ENCODE measurements at places on chromosomes 7 and 10. TPM values are rescaled to one million over a fixed set of nuclear protein-coding genes. Genes with fewer than 3 reads are reported as not detected.

The TDRD1 gene
- under 0.01 TPM for total RNA-seq

GRCh38 chr7:21463524-21463923 is 35.6 kb downstream of the SP4 start:
- no peak overlapping the region for H3K27ac ChIP-seq
- no peaks in the 10 kb centered on the region for H3K36me3 ChIP-seq
- DNase-seq, result no peak
- H3K4me1 ChIP-seq, result no peaks in the 10 kb centered on the region
- H3K27me3 ChIP-seq, result no peaks in the 10 kb centered on the region

The ELFN1 gene
- 0.54 TPM for total RNA-seq

DNA sequence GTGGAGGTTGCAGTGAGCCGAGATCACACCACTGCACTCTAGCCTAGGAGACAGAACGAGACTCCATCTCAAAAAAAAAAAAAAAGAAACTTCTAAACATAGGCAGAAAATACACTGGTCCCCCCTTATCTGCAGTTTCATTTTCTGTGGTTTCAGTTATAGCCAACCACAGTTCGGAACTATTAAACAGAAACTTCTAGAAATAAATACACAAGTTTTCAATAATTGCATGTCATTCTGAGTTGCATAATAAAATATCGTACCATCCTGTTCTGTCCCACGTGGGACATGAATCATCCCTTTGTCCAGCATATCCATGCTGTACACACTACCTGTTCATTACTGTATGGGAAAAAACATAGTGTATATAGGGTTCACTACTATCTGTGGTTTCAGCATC is 8.0 kb downstream of the XRCC2 start:
- no peaks in the 10 kb centered on the region for H3K4me1 ChIP-seq
- no peak for DNase-seq
- no peaks in the 10 kb centered on the region for H3K36me3 ChIP-seq
- no peak overlapping the region for H3K27ac ChIP-seq

The CALHM1 gene
- not detected for total RNA-seq

The MACC1 gene
- total RNA-seq, result 0.28 TPM

The MUC12 gene
- total RNA-seq, result 1.4 TPM

The CFAP46 gene
- not detected for total RNA-seq

DNA sequence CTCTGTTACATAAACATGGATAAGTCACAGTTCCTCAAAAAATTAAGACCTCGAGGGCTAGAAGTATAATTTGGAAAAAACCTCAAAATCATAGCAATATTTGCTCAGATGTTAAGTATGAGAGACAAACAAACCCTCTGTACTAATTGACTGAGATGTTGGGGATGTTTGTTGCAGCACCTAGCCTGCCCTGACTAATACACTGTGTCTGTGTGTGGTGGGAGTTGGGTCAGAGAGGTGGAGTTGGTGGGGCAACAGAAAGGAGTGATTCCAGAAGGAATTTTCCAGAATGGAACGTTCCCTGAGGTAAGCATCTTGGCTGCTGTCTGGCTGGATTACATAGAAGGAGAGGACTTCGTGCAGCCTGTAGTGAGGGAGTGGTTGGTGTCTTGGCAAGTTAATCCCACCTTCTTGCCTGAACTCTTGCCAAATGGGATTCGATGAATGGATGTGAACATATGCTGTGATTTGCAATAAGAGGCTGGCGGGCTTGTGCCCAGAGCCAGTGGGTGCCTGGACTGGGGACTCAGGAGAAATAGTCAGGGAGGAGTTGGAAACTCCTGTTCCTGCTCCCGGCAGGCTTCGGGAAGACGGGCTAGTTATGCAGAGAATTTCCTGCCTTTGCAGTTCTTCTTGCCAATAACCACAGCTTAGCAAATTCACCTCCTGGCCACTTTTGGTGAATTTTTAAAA is 9.3 kb upstream of the FAM180A start:
- no peaks in the 10 kb centered on the region for H3K27me3 ChIP-seq
- DNase-seq, result no peak
- H3K27ac ChIP-seq, result peak overlapping the region; percentile 49

The NUDT5 gene
- 20.0 TPM for total RNA-seq

DNA sequence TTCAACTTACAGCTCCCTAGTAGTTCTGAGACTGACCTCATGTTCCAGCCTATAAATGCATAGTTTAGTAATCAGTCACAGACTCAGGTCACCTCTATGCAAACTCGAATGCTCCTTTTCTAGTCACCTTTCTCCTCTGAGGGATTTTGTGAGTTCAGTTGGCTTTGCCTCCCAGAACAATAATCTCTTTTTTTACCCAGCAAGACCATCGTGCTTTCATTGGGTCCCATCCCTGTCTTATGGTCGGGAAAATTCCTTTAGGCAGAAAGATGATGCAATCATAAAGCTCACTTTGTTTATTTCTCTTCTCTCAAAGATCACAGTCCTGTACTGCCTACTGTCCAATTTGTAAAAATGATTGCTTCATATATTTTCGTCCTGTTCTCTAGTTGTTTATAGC is 38.4 kb downstream of the TWIST1 start:
- no peak overlapping the region for H3K4me3 ChIP-seq
- DNase-seq, result no peak
- H3K4me1 ChIP-seq, result no peaks in the 10 kb centered on the region
- no peak overlapping the region for H3K27ac ChIP-seq
- H3K27me3 ChIP-seq, result no peaks in the 10 kb centered on the region
- H3K36me3 ChIP-seq, result no peaks in the 10 kb centered on the region

DNA sequence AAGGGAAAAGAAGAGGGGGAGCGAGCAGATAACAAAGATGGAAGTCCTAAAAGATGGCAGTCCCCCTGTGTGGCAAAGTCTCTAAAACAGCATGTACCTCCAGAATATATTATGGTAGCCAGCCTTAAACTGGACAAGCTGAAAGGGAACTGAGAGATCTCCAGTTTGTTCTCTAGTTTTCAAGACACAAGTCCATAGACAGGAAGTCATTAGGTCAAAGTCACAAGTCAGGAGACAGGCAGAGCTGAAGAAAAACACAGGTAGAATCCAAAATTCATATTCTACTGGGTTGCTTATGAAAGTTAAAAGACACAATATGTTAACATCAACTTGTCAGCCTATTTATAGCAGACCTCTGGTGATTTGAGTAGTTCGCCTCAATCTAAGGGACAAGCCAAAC is 38.7 kb downstream of the FAM107B start:
- H3K27me3 ChIP-seq, result no peaks in the 10 kb centered on the region
- no peak for DNase-seq
- peaks cover 33% of the 10 kb centered on the region for H3K4me1 ChIP-seq
- H3K4me3 ChIP-seq, result no peak overlapping the region
- no peaks in the 10 kb centered on the region for H3K36me3 ChIP-seq

DNA sequence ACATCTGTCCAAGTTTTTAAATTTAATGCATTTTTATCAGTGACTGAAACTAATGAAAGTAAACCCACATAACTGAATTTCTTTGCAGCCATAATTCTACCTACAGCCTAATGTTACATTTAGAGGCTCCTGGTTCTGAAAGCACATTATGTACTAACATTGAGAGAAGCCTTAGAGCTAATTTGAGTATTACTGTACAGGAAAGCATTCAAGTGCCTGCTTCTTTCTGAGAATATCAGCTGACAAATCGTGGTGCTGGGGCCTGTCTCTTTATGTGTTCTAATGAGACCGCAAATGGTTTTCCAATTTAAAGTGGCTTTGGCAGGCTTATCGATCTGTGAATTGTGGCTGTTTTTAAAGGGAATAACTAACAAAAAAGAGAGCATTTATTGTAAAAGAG is 32.3 kb upstream of the DGKB start:
- no peak overlapping the region for H3K27ac ChIP-seq
- H3K27me3 ChIP-seq, result no peaks in the 10 kb centered on the region
- H3K4me3 ChIP-seq, result no peak overlapping the region
- H3K36me3 ChIP-seq, result no peaks in the 10 kb centered on the region

The CRYGN gene
- total RNA-seq, result 1.4 TPM

Data from sigmoid colon (tissue), 7 donors.